ENCODE measurements at places on chromosomes 1 and 21. TPM values are rescaled to one million over a fixed set of nuclear protein-coding genes. Genes with fewer than 3 reads are reported as not detected.

DNA sequence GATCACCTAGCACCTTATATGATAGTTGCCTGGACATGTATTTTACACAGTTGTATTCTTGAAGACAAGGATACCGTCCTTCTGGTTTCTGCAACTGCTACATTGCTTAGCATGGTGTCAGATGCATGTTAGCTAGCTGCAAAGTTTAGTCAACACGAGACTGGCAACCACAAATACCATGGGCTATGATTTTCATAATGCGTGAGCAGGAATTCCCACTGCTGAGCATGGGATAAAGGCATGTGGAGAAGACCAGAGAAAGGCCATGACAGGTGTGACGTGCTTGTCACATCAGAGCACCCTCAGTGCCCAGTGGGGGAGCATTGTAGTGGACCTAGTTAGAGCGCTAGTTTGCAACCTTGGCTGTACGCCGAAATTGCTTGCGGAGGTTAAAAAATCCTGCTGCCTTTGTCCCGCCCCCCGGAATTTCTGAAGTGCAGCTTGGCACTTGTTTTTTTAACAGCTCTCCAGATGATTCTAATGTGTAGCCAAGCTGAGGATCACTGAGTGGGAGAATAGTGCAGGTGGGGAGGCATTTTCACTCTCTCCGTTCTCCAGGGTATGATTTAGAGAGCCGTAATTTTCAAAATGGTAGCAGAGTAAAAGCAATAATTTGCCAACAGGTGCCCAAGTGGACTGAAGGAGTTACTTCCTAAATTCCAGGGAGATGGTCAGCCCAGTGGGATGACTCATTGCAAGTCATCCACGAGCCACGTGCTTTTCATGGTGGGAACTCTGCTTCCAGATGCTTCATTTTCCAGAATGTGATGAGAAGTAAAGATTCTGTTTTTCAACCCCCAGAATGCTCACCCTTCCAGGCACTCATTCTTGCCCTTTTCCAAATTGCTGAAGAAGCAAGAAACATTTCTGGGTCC, 81.0 kb downstream of the CNIH3 start:
- no peak for DNase-seq

DNA sequence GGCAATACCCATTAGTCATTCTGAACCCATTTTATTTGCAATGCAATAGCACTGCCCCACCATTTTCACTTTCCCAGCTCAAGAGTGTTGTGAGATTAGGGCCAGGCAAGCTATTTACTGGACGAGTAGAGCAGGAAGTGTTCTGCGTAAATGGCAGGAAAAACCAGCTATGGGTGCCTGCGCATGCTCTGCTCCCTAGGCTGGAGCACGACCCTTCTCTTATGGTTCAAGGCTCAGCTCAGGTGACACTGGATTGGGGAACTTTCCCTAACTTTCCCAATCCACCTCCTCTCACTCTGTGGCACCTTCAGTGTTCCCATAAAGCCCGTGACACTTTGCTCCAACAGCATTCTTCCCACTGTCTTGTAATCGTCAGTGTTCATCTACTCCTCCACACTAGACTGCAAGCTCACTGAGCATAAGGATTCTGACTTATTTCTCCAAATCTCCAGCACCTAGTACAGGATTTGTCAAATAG, 3.6 kb upstream of the MAN1A2 start:
- DNase-seq = no peak

- DNase-seq = no peak
Observed at GRCh38 chr1:109722908-109723691, 11.0 kb downstream of the GSTM5 start.

DNA sequence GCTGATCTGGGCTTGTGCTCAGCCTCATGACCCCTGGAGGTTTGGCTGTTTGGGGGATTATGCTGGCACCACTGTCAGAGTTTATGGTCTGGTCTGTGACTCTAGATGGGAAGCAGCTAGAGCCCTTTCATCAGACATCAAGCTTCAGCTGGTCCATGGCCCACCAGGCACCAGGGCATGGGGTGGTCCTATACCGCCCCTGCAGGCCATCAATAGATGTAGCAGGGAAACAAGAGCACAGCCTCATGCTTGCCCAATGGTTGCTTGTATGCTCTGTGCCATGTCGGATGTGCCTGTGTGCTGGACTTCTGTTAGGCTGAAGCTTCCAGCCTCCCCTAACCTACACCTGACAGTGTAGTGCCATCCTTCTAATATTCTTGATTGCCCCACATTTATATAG, 71.1 kb upstream of the CD34 start:
- no peak for DNase-seq

DNA sequence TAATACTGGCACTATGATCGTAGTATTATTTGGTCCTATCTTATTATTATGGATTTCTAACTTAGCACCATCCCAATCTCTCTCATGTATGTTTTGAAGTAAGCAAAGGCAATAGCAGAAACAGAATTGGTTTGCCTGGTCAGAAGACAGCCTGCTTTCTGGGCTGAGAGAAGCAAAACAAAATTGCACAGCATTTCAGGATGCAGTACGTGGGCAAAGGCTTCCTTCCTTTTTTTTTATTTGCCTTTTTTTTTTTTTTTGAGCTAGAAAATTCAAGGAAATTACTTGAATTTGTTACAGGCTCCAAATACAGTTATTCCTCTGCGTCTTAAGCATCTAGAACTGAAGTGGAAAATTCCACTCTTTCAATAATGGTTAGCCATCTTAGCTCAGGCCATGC, 8.8 kb downstream of the CDA start:
- no peak for DNase-seq

DNA sequence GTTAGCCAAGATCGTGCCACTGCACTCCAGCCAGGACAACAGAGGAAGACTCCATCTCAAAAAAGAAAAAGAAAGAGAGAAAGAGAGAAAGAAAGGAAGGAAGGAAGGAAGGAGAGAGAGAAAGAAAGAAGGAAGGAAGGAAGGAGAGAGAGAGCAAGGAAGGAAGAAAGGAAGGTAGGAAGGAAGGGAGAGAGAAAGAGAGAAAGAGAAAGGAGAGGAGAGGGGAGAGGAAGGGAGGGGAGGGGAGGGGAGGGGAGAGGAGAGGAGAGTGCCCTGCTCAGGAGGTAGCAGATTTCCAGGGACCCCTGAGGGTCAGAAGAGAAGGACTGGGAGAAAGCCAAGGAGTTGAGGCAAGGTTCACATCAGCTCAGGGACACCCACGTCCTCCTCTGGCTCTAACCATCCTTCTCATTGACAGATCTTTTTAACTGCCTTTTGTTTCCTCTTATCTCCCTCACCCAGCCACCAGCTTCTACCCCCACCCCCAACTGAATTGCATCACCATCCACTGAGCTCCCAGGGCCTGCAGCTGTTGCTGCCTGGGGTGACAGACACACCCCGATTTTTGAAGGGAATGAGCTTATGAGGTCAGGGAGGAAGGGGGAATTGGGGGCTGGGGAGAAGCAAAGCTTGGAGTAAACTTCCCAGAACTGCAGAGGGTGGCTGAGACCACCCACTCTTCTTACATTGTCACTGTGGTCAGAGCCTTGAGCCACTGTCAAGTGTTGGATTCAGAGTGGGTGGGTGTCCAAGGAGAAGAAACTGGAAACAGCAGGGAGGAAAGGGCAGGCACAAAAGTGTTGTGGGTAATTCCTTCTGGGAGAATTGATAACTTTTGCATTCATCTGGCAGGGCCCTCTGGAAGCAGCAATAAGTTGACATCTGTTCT, 91.6 kb downstream of the GLUL start:
- DNase-seq = peak; percentile 18

GRCh38 chr1:245788269-245788668, 633.5 kb downstream of the KIF26B start:
- no peak for DNase-seq

DNA sequence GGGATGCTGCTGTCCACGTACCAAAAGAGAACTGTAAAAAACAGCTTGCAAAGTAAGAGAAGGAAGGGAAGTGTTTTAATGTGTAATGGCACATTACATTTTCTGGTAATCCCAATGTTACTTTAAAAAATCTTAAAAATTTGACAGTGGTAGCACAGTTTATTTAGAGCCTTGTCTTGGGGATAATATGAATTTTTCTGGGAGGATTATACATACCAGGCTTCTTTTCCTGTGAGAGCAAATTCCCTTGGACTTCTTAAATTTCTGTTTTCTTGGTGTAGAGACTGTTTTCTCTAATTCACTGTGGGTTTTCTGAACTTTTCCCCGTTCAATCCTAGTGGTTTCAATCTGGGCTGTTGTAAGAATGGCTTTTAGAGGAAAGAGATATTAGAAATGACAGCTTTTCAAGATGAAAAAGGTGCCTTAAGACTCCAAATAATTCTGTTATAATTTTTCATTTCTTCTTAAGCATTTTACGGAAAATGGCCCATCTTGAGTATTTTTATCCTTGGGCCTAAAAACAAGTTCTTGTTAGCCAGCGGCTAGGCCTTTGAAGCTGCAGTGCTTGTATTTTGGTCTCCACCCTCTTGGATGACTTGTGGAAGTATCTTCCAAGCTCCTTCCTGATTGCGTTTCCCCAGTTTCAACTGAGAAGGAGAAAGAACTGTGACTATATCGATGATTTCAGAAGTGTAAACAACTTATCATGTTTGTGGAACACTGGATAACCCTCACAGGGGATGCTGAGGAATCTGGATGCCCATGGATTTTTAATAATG, 70.0 kb downstream of the LEPR start:
- DNase-seq = no peak

- DNase-seq = no peak
Observed at GRCh38 chr1:14672005-14672404, 73.5 kb downstream of the KAZN start.

GRCh38 chr1:207612762-207613161, 32.2 kb upstream of the CR1L start:
- no peak for DNase-seq

DNA sequence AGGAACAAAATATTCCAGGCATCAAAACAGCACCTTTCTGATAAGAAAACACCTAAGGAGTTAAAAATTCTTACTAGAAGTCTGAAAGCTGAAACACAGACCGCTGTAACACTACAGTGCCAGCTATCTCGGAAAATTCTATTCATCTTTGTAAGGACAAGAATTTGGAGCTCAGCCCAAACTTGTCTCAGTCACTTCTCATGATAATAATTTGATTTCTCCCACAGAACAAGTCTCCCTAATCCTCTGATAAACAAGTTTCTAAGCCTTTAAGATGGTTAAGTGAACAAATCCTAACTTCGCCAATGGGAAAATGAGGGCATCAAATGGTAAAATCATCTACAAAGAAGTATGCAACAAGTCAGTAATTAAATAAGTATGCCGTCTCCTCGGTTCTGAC, 59.9 kb downstream of the SIPA1L2 start:
- DNase-seq = no peak

DNA sequence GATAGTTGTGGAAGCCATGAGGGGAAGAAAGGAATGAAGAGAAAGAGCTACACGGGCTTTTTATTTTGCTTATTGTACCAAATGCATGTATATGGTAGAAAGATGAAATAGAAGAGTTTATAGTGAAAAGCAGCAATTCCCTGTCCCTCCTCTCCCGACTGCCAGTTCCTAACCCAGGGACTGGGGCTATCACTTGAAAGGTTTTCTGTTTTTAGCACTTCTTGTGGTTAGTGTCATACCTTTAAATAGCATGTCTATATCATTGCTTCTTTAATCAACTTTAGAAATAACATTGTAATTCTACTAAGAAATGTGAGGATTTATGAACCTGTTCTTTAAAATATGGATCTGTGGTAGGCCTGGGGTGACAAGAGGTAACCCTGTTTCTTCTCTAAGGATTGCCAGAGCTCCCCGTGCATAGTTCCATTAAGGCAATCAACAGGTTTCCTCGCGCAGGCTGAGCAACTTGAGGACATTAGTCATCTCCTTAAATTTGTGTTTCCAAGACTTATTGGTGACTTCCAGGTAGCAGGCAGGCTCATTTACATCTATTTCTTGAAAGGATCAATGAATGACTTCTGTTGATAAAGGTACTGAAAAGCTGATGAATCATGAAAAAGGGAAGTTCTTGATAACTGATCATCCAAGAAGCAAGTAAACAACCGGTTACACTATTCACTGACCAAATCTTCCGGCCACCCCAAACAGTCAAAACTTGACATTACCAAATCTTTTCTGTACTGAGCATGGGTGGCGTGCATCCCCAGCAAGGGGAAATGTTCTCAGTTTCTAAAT, 37.8 kb upstream of the S1PR1 start:
- peak; percentile 54 for DNase-seq

- peak; percentile 18 for DNase-seq
Observed at GRCh38 chr1:42777852-42778251, 6.9 kb upstream of the TMEM269 start.

DNA sequence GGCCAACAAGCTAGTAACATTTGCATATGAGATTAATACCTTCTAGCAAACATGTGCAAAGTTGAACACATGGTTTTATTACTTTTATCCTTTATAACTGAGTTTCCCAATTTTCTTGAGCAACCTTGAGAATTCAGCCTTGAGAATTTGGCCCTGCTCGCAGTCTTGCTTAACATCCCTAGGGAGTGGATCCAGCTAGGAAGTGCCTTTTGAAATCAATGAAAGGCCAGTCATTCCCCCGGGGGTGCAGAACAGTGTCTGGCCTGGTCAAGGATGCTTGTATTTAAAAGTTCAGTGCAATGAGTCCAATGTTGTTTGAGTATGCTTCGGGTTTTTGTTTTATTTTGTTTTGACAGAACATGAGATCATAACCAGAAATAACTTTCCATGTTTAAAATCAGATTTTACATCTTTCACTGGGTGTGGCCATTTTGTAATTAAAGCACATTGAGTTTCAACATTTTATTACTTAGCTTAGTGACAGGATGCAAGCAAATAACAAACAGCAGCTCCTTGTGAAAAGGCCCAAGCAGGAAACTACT, 16.7 kb downstream of the PALMD start:
- DNase-seq = no peak

GRCh38 chr1:25731148-25731547, 68.8 kb upstream of the SELENON start:
- no peak for DNase-seq

DNA sequence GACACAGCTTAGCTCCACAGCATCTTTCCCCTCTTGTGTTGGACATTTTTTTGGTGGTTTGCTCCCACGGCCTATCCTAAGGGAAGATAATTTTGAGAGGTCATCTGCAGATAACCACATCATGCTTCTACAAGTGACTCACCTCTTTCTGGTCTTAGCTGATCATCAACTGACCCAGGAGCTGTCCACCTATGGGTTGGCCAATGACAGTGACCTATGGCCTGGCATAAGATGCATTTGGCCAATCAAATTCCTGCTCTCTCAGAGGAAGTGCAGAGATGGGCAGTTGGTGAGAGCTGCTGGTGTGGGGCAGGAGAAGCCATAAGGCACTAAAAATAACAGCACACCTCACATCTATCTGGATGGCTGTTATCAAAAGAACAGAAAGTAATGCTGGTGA, 100.0 kb upstream of the CLDN14 start:
- no peak for DNase-seq

The C1orf141 gene
- total RNA-seq = not detected

The SPRR2F gene
- total RNA-seq = not detected

The VAV3 gene
- total RNA-seq = 9.6 TPM

The GOLT1A gene
- not detected for total RNA-seq

The EPHX1 gene
- 3.2 TPM for total RNA-seq

The RGS8 gene
- not detected for total RNA-seq

The GJA9 gene
- total RNA-seq = not detected

The RHCE gene
- total RNA-seq = 0.60 TPM

All from naive thymus-derived CD4-positive, alpha-beta T cell (primary cell).